ENCODE measurements at places on chromosomes 3 and 15.

DNA sequence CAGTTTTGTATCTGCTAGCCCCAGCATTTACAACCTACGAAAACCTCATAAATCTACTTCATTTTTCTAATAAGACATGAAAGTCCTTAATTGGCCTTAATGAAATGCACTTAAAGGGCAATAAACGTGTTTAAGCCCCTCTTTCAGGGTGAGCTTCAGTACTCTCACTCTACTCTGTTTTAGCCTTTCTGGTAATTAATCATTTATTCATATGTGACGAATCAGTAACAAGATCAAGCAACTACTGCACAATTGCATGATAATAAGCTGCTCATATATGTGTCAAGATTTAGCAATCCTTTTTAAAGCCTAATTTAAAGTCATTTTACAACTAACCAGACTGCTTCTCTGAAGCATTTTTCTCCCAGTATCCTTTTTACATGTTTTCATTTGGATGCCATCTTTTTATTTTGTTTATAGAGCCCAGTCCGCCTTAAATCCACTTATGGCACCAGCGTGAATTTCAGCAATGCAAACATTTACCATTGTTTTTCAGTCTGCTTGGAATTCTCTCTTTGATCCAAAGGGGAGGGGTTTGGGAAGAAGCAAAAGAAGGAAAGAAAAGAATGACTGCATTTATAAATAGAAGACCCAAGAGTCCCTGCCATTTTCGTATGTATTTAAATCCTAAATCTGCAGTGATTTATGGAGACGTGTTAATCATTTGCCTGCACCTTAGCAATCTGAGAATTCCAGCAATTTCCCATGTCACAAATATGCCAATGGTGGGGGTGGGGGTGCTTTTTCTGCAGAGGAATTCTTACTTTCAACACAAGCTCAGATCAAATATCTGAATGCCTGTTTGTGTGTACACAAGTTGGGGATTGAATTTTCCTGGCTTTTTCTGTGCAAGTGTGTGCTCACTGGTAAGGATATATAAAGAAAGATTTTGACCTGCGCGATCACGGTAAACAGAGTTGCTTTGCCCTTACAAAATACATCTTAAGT, 230.8 kb upstream of the TBC1D5 start:
- no peak for DNase-seq

- DNase-seq: no peak
Measured at GRCh38 chr3:114057011-114057347, 442 bp downstream of the QTRT2 start.

GRCh38 chr3:152356870-152357276, 88.1 kb downstream of the MBNL1 start:
- no peak for DNase-seq

- DNase-seq: no peak
Measured at GRCh38 chr15:67850994-67851571, 11.2 kb upstream of the RNU6-1 start.

DNA sequence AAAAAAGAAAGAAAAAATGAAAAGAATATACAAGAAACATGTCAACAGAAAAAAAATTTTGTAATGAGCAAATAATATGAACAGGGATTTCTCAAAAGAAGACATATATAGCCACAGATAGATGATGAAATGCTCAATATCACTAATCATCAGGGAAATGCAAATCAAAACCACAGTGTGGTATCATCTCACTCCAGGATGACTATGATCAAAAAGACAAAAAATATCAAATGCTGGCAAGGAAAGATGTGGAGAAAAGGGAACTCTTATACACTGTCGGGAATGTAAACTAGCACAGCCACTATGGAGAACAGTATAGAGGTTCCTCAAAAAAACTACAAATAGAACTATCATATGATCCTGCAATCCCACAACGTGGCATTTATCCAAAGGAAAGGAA, 94.1 kb downstream of the C3orf70 start:
- DNase-seq: no peak

- DNase-seq: no peak
Measured at GRCh38 chr3:172271386-172271976, 176.8 kb downstream of the GHSR start.
